ENCODE measurements at places on chromosomes 7 and 10.

- no peak for DNase-seq
Observed at GRCh38 chr10:373526-374309, 238.5 kb downstream of the ZMYND11 start.

GRCh38 chr10:110492069-110492822 lies 5.5 kb upstream of the DUSP5 start:
- DNase-seq = no peak

DNA sequence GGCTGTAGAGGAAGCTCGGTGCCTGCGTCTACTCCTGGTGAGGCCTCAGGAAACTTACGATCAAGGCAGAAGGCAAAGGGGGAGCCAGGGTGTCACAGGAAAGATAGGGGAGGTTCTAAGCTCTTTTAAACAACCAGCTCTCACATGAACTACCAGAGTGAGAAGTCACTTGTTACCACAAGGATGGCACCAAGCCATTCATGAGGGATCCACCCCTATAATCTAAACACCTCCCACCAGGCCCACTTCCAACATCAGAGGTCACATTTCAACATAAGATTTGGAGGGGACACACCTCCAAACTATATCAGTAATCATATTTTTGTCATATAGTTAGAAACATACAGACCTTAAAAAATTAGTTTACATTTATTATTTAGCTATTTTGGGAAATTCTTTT lies 9.4 kb downstream of the NOC3L start:
- DNase-seq = no peak

DNA sequence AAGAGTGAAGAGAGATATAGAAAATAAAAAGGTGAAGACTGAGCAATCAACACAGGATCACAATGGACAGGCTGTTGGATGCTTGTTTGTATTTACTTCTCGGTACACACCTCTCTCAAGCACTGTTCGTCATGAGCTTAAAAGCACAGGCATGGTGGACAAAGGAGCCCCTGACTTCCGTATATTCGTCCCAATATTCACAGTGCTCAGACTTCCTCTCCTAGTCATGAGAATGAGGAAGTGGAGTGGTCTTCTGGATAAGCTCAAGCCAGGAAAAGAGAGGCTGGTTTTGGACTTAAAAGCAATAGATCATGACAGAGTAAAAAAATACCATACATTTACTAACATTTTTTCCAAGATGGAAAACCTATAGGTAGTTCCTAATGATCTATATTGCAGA lies 172.5 kb downstream of the SORCS1 start:
- DNase-seq = no peak

GRCh38 chr10:106571192-106571946 lies 593.1 kb downstream of the SORCS1 start:
- DNase-seq = no peak

- no peak for DNase-seq
Observed at GRCh38 chr10:49632406-49633317, 18.8 kb downstream of the CHAT start.

- no peak for DNase-seq
Observed at GRCh38 chr10:19853831-19854230, 37.6 kb downstream of the PLXDC2 start.

DNA sequence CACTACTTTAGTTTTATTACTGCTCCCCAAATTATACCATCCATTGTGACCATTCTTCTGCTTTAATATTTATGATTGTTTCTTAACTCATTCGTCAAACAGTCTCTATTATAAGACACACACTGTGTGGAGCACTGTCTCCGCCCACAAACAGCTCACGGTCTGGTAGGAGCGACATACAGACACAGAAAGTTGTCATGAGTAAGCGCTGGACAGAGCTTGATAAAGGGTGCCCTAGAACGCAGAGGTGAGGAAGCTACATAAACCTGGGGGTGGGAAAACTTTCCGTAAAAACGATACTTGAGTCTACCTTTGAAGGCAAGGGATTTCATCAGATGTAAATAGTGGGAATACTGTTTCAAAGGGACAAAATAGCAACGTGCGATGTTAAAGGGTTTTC lies 207.9 kb downstream of the PHF14 start:
- no peak for DNase-seq

DNA sequence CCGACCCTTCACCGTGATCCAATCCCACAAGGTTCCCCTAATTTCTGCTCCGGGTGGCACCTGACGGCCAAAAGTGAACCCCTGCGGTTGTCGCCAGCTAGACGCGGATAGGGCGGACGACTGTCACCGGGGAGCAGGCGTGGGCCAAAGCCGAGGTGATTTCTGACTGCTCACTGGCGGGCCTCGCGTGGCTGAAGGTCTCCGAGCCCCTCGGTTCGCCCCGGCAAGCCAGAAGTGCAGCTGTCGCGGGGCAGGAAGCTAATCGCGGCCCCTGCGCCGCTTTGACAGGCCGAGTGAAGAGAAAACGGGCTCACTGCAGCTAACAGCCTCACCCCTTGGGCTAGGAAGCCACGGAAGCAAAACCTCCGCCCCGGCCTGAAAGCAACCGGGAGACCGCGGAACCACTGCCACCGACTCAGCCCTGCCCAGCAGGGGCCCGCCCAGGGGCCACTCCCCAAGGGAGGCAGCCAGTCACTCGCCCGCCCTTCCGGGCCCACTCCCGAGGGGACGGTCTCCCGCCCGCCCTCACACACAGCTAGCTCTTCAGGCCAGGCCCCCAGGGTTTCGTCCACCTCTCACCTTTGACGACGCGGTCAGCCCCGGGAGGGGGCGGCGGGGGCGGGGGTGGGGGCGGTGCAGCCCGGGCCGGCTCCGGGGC lies 469 bp downstream of the PPP3CB start:
- peak; percentile 89 for DNase-seq

- DNase-seq = no peak
Observed at GRCh38 chr7:19294619-19295018, 149.4 kb upstream of the FERD3L start.

- no peak for DNase-seq
Observed at GRCh38 chr10:59098831-59099452, 77.5 kb upstream of the PHYHIPL start.

Measured in activated CD4-positive, CD25-positive, alpha-beta regulatory T cell treated with anti-CD3 and anti-CD28 coated beads, Interleukin-2, amount 50 U/mL, for 72 hours (primary cell).